ENCODE measurements at places on chromosomes 2 and 18.

- no peak for DNase-seq
Measured at GRCh38 chr2:104872866-104873688, 19.2 kb downstream of the POU3F3 start.

DNA sequence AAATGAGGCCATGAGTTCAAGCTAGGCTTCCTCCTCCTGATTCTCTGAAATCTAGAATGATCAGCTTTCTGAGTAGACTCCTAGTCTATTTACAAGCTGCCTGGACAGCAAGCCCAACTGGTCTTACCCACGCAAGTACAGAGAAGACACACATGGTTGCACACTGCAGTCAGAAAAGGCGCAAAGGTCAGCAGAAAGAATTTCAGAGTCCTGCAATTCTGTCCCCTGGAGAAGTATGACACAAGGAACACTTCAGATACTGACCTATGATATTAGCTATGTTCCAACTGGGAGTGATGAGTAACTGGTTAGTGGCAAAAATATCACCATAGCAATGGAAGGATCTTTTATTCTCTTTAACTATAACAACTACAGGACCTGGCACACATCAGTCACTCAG lies 336.1 kb upstream of the PKDCC start:
- DNase-seq, result no peak

- DNase-seq, result no peak
Measured at GRCh38 chr2:84938194-84938879, 32.6 kb upstream of the KCMF1 start.

DNA sequence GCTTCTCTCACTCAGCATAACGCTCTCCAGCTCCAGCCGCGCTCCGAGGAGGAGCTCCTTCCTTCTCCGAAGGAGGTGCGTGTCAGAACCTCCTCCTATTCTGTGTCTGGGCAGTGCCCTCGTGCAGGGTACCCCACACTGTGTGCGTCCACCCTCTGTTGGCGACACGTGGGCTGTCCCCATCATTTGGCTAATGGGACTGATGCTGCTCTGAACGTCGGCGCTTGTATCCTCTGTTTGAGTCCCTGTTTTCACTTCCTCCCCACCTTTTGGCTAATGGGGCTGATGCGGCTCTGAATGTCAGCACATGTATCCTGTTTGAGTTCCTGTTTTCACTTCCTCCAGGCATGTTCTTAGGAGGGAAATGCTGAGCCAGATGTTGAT lies 22.2 kb downstream of the KCNG2 start:
- DNase-seq, result no peak

DNA sequence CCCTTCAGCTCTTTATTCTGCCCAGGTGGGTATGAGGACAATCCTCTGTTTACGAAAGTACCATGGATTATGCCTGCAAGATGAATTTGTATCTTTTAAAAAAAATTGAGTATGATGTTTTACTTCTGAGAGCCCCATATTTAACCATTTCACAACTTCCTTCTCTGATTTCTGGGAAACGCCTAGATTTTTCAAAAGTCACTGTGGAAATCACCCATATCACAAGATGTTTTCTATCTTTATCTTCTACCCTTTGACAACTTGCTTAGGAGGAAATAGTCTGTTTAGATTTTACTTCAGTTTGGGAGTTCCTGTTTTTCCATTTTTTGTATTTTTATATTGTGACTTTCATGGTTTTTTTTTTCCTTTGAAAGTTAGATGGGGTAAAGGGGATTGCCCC lies 53.0 kb downstream of the ICOS start:
- no peak for DNase-seq

- DNase-seq, result no peak
Measured at GRCh38 chr18:74411475-74411874, 45.6 kb downstream of the DIPK1C start.

- no peak for DNase-seq
Measured at GRCh38 chr18:10892786-10893185, 256.6 kb downstream of the PIEZO2 start.

DNA sequence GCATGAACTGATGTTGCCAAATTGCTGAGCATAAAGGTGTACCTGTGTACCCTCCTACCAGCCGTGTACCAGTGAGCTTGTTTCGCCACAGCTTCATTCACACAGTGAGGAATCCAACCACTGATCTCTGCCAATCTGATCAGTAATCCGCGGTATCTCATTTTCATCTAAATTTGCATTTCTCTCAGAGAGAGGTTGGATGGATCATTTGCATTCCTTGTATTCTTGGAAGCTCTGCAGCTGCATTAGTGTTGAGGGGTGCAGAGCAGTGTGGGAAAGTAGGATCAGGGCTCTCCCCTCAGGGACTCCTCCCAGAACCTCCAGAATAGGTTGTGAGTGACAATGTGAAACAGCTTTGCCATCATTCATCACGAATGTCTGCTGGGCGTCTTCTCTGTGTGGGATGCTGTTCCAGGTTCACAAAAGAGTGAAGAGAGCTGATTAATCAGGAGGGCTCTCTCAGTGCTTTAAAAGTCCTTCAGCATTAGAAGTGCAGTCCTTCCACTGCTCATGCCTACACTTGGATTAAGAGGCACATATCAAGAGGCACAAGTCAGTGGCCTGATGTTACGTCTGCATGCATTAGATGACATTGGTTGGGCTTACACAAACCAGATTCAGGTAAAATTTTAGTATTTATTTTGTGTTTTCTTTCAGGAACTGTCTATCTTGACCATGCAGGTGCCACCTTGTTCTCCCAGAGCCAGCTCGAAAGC lies 7.5 kb downstream of the MOCOS start:
- no peak for DNase-seq

GRCh38 chr2:144052083-144052482 lies 467.8 kb downstream of the ZEB2 start:
- DNase-seq, result no peak

DNA sequence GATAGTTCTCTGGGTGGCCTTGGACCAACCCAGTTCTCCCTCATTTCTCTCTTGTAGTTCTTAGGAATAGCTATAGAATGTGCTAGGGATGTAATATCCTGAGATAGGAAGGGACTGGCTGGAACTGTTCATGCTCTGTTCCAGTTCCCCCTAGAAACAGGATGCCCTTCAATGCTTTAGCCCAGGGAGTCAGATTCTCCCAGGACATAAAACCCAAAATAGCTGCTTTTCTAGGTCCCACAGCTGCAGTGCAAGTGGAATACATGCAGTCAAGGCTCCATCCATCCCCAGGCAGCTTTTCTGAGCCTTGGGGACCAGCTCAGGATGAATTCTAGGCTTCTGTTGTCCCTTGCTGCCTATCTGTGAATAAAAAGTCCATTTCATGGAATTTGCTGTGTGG lies 257.3 kb upstream of the CTAGE1 start:
- DNase-seq, result no peak

DNA sequence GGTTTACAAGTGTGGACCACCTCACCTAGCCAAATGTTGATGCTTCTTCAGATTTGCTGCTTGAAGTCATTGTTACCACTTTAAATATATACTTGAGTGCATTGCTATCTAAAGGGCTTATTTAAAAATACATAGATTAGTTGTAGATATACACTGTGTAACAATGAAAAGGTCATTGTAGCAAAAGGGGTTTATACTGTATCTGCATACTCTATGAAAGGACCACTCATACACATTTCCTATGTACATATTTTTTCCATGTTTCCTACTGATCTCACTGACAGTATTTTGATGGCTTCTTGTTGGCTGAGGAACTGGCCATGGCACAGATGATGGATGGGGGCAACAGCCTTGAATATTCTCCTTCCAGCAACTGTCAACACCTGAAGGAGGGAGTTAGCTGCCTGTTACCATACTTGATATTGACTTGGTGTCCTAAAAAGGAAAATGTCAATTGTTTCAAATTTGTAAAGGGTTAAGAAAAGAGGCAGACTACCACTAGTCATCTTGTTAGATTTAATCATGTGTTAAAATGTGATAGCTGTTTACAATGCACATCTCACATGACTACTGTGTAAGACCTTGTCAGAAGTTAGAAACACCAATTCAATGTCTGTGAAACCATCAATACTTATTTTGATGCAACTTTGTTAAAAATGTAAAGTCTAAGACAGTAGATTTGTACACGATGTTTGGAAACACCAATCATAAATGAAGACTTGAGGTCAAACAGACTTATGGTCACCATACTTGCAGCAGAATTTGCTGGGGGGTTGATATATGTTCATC lies 33.5 kb downstream of the RAB10 start:
- DNase-seq, result no peak

DNA sequence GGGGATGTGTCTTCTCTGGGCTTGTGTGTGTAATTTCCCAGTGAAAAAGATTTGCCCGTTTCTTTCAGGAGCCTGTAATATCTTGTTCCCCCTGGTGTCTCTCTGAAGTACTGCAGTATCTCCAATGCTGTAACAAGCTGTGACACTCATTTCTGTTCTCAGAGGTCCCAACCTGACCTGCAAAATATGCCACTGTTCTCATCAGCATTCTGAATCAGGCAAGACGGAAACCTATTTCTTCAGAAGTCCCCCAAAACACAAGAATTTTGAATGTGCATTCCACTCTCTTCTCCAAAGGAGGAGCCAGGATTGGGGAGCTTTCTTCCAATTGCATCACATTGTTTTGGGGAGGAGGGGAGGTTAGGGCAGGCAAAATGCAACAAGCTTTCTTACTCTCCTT lies 77.0 kb upstream of the CNGA3 start:
- no peak for DNase-seq

DNA sequence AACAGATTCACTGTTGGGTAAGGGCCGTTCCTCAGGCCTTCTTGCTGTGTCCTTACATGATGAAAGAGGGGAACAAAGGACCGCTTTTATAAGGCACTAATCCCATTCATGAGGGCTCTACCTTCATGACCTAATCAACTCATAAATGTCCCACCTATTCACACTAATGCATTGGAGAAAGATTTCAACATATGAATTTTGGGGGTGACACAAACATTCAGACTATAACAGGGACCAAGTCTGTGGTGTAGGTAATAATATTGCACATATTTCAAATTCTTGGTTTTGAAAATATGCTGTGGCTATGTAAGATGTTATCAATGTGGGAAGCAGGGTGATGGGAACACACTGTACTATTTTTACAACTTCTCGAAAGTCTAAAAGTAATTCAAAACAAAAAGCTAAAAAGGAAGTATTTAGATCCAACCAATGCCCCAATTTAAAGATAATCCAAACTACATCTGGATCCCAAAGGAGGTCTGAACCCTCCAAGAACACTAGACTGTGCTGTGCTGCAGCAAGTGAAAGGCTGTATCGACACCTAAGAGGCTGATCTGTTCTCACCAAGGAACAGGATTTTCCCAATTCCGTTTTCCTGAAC lies 82.4 kb upstream of the TGIF1 start:
- DNase-seq, result no peak

DNA sequence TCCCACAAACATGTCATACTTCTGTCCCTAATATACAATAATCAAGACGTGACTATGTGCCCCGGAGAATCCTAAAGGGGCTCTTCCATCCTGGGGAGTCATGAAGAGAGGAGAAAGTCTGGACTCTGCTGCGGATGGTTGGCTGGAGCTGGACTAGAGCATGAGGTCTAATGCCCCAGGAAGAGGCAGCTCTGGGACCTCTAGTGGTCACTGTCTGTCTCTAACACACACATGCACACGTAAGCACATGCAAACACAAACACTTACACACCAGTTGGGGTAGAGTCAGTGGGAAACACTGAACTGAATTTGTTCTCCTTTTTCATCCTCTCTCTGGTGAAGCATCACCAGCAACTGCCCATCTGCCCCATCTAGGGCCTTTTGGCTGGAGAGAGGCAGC lies 271.6 kb downstream of the TDRD15 start:
- DNase-seq, result no peak

- no peak for DNase-seq
Measured at GRCh38 chr2:230640540-230641011, 72.1 kb upstream of the CAB39 start.

DNA sequence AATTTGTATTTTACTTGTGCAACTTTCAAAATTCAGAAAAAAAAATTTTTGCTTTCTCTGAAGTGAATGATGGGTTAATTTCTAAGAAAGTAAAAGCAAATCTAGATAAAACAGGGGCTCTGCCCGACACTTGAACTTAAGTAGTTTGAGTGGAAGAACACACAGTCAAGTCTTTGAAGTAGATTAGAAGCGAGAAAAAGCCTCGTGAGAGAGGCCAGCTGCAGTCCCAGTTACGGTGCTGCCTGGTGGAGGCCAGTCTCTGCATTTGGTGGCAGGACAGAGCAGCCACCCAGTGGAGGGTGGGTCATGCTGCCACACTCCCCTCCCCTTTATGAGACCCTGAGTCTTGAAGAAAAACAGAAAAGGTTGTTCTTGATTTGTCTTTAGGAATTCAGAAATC lies 81.8 kb downstream of the INPP5D start:
- no peak for DNase-seq

DNA sequence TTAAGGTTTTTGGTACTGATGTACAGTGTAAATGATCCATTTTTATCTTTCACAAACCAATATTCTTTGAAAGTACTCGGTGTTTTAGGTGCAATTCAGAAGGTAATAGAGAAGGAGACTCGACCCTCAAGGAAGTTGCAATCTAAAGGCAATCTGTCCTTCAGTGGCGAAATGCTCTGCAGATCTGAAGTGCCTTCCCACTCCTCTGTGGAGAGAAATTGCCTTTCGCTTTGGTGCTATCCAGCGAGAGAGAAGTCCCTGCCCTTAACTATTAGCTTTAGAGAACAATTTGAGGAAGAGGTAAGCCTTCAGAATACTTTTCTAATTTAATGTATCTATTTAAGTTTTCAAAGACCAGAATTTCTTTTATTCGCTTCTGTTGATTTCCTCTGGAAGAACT lies 371.8 kb upstream of the FANCL start:
- DNase-seq, result no peak

GRCh38 chr2:27729198-27729597 lies 42.3 kb upstream of the MRPL33 start:
- no peak for DNase-seq

DNA sequence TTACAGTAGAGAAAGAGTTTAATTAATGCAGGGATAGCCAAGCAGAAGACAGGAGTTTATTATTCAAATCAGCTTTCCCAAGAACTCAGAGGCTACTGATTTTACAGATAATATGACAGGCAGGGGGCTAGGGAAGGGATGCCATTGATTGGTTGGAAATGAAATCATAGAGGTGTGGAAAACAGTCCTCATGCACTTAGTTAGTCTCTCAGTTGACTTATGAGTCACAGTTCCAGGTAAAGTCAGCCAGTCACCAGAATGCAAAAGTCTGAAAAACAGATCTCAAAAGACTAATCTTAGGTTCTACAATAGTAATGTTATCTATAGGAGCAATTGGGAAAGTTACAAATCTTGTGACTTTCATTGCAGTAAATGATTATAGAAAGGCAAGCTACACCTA lies 676.4 kb upstream of the CHAC2 start:
- no peak for DNase-seq

- no peak for DNase-seq
Measured at GRCh38 chr2:25312958-25313710, 28.6 kb downstream of the DNMT3A start.

- DNase-seq, result no peak
Measured at GRCh38 chr2:32484937-32485336, 128.1 kb downstream of the BIRC6 start.

GRCh38 chr18:79664525-79665125 lies 15.0 kb upstream of the CTDP1 start:
- DNase-seq, result no peak

DNA sequence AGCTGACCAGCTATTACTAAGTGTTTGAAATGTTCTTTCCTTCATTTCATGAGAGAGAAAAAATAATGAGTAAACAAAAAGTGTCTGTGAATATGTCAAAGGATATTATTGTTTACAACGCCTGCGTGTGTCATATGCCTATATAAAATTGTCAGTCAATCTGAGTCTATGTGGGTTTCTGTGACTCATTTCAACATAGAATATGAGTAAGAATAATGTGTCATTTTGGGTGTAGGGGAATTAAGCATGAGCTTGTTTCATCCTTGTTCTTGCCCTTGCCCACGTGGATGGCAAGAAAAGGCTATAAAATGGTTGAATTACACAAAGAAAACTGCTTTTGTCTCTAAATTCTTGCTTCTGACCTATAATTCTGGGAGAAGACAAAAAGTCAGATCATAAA lies 466.0 kb downstream of the PTH2R start:
- no peak for DNase-seq

Measured in stimulated activated CD4-positive, alpha-beta T cell treated with anti-CD3 and anti-CD28 coated beads, Interleukin-15, amount 100 ng/mL, for 1 hour (primary cell).